T-helper 9 cell (primary cell): ENCODE measurements at places on chromosomes 6 and 20.
A peak's percentile ranks its signal among the peaks of the same experiment; 100 is the strongest.

GRCh38 chr6:127243501-127243900 is 23.2 kb upstream of the RNF146 start:
- DNase-seq: no peak

- DNase-seq: no peak
These were observed 85.3 kb upstream of the FYN start for GRCh38 chr6:111958534-111958933.

DNA sequence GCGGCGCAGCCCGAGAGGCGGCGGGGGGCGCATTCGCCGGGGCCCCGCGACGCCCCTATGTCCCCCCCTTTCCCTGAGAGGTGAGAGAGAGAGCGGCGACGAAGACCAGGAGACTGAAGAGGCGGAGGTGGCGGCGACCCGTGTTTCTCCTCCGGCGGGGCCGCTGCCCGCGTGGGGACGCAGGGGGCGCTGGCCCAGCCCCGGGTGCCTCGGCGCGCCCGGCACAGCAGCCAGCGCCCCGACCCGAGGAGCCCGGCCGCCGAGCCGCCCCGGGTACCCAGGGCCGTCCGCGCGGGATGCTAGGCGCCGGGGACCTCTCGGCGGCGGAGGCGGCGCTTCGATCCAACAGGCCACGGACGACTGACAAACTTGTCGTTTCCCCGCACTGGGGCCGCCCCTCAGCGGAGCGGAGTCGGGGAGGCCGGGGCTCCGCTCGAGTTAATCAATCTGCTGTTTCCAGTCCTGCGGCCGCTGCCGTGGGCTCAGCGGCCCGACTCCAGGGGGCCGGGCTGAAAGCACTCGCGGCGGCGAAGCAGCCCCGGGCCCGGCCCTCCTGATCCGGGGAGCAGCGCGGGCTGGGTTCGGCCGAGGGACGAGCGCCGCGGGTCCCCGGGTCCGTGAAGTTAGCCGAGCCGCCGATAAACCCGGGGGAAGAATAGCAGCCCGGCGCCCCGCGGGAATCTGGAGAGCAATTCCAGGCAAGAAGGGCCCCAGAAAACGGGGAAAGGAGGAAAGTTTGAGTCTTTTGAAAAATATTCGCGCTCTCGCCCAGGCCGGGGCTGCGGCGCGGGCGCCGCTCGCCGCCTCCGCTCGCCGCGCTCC is 631 bp downstream of the MDGA1 start:
- DNase-seq: peak; percentile 29

GRCh38 chr20:2236256-2236655 is 59.5 kb upstream of the TGM3 start:
- DNase-seq: no peak

DNA sequence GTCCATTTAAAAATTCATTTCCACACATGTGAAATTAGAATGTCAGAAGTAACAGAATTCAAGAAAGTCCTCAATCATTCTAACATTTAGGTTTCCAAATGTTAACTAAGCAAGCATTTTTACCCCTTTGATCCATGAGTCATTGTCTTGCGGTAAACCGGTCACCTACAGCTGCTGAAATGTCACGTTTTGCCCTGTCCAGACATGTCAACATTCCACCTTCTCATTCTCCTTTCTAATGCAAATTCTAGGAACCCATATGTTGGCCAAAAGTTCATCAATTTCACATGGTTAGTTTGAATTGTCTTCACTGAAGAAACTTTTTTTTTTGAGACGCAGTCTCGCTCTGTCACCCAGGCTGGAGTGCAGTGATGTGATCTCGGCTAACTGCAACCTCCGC is 117.2 kb downstream of the IPCEF1 start:
- DNase-seq: no peak

DNA sequence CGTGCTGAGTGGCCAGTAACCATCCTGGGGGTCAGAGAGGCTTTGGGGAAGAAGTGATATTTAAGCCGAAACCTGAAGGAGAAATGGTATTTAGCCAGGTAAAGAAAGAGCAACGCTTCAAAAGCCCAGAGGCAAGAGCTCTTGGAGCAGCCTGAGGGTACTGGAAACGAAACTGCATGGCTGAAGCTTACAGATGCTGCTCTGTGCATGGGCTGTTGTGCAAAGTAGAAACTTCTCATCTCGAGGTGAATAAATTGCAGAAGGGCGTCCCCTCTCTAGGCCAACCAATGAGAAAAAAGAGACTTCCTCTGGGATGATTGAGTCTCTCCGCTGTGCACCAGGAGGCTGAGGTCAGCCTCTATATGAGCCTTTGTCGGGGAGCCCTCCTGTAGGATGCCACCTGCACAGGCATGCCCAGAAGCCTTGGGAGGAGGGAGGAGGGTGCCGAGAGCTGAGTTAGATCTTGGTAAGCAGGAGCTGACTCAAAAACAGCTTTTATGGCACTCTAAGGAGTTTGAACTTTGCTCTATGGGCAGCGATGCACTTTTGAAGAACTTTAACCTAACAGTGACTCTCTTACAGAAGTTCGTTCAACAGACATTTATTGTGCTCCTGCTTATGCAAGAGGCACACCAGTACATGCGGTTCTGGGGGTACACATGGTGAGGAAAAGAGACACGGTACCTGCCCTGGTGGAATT is 61.6 kb upstream of the EDN1 start:
- no peak for DNase-seq

DNA sequence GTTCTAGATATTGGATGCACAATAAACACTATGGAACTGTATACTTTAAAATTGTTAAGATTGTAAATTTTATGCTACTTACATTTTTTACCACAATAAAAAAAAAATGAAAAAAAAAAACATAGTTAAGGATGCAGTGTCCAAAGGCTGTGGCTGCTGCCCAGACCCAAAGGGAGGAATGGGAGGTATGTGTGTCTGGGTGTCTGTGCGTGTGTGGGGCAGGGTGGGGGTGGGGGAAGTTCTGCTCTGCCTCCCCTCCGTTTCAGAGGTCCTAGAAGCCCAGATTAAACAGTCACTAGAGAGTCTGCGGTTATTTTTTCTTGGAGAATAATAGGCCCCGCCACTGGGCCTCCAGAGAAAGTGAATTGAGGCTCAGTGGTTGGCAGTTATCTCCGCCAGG is 136.4 kb upstream of the ARMC2 start:
- DNase-seq: no peak

- DNase-seq: no peak
These were observed 137.7 kb downstream of the TAF4 start for GRCh38 chr20:61927826-61928541.

DNA sequence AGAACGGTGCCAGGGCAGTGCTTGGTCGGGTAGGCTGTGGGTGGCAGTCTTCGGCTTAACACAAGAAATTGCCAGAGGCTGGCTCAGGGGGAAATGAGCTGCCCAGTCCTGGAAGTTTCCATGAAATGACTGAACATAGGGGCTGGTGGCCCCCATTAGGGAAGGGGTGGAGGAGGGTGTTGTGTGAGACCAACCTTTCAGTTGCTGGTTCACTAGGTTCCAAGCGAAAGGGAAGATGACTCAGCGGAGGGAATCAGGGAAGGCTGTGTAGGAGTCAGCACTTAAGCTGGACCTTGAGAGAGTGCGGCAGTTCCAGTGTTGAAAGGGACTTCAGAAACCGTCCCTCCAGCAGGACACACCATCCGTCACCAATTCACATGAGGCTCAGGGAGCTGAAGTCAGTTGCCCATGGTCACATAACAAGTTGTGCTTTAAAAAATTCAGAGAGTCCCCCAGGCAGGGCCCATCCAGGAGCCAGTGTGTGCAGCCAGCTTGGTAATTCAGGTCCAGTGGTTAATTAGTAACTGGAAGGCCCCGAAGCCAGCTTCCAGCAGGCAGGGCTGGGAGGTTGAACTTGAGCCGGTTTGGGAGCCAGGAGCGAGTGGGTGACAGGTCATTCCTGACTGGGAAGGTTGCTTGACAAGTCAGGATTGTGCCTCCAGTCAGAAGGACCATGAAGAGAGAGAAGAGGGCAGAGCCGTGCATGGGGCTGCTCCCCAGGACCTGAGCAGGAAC is at the start of gene SGK2:
TSS of gene SGK2 (plus strand) at position 616 of the 735 bp plus-strand sequence. CDS start 7,469 bp downstream, outside the sequence.
- no peak for DNase-seq

- no peak for DNase-seq
These were observed 181.5 kb upstream of the LAMP5 start for GRCh38 chr20:9332791-9333479.

GRCh38 chr6:491233-491632 is 99.7 kb downstream of the IRF4 start:
- peak; percentile 22 for DNase-seq

- no peak for DNase-seq
These were observed 249.9 kb downstream of the KHDC1L start for GRCh38 chr6:72975352-72975752.

DNA sequence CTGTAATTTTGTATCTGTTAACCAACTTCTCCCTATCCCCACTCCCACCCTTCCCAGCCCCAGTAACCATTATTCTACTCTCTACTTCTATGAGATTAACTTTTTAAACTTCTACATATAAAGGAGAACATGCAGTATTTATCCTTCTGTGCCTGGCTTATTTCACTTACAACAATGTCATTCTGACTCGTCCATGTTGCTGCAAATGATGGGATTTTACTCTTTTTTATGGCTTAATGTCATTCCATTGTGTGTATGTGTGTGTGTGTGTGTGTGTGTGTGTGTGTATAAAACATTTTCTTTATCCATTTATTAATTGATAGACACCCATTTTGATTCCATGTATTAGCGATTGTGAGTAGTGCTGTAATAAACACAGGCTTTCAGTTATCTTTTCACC is 76.1 kb downstream of the COL19A1 start:
- DNase-seq: no peak

GRCh38 chr6:158933079-158933595 is 66.9 kb downstream of the RSPH3 start:
- no peak for DNase-seq
